ENCODE measurements at places on chromosomes 11 and 22.

- DNase-seq: no peak
These were observed 107.0 kb downstream of the FAM76B start for GRCh38 chr11:95682552-95682951.

DNA sequence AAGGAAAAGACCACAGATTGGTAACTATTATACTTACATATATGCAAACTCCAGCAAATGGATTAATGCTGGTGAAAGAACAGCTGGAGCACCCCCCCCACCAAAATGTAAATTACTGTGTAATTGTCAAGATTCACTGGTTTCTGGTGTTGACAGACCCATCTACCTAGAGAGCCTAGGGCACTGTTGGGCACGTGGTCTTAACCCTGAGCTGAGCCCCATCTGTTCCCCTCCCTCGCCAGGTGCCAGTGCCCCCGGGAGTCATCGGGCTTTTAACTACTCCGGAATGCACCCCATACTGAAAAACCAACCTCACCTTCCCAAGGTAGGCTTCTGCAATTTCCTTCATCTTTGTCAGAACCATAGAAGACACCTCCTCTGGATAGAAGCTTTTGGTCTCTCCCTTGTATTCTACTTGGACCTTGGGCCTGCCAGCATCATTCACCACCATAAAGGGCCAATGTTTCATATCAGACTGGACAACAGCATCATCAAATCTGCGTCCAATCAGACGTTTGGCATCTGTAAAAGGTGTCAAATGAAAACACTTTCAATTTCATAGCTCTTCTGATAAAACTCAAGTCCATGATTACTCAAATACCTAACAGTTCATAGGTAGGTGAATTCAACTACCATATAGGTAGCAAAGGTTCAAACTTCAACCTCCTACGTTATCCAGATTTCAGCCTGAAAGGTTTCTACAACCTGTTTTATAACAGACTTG, 1.5 kb downstream of the HSPA8 start:
- no peak for DNase-seq

GRCh38 chr11:34929794-34930763, 13.7 kb downstream of the PDHX start:
- DNase-seq: no peak

GRCh38 chr11:114384487-114384886, 15.8 kb downstream of the C11orf71 start:
- no peak for DNase-seq

DNA sequence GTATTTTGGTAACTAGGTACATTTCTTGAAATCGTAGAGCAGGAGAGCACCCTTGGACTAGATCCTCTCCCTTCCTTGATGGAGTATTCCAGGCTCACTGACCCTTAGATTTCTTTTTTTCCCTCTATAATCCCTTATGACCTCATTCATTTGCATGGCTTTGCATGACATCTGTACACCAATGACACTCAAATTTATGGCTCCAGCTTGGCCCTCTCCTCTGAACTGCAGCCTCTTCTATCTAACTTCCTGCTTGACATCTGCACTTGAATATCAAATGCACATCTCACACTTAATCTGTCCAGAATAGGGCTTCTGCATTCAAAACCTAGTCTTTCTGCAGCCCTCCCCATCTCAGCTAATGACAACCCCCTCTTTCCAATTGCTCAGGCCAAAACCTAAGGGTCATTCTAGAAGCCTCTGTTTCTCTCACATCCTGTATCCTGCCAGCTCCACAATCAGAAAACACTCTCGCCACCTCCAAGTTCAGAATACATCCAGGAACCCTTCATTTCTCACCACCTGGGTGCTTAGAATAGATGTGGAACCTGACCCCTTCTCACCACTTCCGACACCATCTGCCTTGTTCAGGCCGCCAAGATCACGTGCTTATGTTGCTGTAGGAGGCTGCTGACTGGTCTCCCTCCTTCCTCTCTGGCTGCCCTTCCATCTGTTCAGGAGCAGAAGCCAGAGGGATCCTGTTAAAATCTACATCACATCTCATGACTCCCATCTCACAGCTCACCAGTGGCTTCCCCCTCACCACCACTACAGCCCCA, 138.9 kb upstream of the MTNR1B start:
- DNase-seq: no peak

DNA sequence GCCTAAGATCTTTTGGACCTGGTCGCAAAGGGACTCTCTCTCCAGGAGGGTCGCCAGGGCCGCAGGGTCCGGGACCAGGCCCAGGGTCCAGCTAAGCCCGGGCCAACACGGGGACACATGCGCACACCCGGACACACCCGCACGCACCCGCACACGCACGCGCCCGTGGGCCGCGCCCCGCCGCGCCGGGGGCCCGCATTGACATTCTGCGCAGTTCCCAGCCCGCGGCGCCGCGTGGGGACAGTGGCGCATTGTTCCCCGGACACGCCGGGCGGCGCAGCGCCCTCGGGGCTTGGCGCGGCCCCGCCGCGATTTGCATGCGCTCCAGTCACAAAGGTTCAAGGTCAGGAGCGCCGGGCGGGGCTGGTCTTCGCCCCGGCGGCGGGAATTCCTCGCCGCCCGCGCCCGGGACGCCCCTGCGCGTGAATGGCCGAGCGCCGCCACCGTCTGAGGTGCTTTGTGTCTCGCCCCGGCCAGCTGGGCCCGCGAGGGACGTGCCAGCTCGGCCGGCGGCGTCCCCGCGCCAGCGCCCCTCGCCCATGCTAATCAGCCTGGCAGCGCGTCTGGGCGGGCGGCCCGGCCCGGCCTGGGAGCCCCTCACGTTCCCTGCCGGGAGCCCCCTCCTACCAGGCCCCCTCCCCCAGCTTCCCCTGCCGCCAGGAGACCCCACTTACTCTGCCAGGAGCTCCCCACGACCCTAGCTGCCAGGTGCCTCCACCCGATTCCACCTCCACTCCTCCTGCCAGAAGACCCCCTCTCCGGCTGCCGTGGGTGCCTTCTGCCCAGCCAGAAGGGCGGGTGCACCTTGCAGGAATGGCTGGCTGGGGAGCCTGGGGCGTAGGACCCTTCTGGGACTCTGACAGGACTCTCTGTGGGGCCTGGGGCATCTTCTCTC, 50.5 kb upstream of the WNT7B start:
- no peak for DNase-seq

GRCh38 chr11:63670433-63671321, 499 bp downstream of the ATL3 start:
- peak; percentile 11 for DNase-seq

- DNase-seq: no peak
These were observed 982.2 kb downstream of the BRD1 start for GRCh38 chr22:48845356-48845936.

DNA sequence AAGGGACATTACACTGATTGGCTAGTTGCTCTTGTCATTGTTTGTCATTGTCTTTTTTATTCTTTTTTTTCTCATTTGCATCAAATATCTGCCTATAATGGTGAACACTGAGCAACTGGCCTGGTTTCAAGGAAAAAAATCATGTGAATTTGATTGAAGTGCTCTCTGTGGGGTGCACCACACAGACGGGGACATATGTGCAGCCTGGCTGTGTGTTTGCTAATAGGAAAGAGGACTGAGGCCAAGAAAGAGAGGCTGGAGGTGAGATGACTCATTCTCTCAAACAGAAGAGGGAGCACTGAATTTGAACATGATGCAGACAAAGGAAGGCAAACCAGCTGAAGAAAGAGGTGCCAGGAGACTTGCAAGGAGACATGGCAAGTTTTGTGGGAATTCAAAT, 684.9 kb upstream of the CCDC90B start:
- no peak for DNase-seq
